ENCODE measurements at places on chromosomes 4 and X.

- no peak for DNase-seq
These were observed 255.2 kb upstream of the SFRP2 start for GRCh38 chr4:154044108-154044531.

DNA sequence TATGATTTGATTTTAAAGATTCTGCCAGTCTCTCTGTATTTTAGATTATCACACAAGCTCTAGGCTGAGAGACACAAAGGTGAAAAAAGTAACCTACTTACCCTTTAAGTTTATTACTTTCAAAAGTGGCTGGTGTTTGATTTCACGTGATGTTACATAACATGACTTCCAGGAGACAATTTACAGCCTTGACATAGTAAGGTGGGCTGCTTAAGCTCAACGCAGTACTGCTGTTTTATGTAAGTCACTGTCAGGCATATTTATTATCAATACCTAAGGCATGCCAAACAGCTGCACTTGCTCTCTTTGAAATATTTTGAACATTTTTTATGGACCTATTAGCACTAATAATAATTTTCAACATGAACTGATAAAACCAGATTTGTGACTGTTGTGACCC, 451.5 kb upstream of the FAM241A start:
- no peak for DNase-seq

DNA sequence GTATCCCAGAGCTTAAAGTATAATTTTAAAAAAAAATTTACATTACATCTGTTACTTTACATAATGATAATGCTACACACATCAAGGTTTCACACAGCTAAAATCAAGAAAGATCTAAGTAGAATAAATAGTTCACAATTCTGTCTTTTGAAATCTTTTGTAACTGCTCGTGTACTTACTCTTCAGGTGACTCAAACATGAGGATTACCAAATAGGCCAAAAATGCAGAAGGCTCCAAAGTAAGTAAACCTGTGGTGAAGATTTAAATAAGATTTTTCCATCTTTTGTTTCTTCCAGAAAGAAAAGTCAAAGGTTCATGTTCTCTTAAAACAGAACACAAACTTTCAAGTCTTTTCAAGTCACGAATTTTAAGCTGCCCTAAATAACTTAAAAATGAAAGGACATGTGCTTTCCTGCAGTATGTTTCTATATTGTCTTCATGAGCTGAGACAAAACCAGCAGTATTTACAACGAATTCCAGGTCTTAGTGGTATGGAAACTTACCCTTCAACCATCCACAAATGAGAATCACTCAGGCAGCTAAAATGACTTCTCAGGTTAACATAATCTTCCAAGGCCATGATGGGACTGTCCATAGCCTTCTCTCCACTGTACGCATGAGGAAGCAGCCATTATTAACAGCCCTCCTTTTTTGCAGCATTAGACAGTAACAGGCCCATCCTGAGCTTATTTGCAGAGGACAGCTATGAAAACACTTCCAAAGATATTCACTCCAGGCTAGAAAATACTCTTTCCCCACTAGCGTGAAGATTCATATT, 172.8 kb upstream of the EDNRA start:
- DNase-seq: no peak

DNA sequence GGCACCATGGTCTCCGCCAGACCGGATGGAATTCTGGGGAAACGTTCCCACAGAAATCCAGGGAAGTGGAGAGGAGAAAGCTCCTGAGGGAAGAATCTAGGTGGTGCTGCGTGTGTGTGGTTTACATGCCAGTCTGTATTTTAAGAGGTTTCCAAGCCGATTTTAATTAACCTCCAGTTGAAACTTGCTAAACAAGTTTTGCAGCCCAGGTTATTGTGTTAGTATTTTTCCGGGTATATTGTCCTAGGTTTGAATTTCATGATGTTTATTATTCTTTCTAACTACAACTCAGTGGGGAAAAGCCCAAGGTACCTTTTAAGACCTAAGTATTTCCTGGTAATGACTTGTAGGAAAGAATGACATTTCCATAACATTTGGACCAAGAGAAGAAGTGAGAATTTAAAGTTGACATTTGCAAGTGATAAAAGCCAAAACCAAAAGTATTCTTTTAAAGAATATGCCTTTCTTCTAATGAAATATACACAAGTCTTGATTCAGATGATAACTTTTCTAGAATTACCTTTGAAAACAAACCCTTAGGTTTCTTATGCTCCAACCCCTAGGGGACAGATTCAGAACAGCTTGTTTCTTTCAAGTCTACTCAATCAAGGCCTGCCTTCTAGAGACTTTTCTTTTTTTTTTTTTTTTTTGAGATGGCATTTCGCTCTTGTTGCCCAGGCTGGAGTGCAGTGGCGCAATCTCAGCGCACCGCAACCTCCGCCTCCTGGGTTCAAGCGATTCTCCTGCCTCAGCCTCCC, 14.6 kb downstream of the SAT1 start:
- peak; percentile 17 for DNase-seq

DNA sequence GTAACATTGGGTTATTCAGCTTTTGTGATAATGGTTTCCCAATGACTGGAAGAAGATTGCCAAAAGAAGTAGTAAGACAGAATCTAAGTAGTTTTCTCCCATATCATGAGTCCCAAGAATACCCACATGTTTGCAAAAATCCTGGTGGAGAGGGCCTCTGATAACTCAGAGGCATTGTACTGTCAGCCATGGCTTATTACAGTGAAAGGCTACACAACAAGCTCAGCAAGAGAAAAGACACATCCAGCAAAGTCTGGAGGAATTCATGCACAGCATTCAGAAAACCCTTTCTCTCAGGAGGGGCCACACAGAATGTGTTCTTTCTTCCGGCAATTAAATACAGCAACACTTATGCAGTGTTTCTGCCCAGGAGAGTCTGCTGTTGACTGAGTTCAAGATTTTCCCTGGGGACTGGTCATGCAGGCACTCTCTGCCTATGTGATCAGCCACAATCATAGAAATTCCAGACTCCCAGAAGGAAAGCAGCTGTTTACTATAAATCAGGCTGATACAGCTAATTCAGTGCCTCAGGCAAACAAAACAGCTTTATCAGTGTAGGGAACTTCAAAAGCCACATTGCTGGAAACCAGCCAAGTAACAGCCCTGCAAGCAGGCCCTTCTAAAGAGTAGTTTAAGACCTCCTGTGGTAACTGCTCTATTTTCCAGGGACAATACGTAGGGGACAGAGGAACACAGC, 937.1 kb downstream of the CCSER1 start:
- DNase-seq: peak; percentile 54

DNA sequence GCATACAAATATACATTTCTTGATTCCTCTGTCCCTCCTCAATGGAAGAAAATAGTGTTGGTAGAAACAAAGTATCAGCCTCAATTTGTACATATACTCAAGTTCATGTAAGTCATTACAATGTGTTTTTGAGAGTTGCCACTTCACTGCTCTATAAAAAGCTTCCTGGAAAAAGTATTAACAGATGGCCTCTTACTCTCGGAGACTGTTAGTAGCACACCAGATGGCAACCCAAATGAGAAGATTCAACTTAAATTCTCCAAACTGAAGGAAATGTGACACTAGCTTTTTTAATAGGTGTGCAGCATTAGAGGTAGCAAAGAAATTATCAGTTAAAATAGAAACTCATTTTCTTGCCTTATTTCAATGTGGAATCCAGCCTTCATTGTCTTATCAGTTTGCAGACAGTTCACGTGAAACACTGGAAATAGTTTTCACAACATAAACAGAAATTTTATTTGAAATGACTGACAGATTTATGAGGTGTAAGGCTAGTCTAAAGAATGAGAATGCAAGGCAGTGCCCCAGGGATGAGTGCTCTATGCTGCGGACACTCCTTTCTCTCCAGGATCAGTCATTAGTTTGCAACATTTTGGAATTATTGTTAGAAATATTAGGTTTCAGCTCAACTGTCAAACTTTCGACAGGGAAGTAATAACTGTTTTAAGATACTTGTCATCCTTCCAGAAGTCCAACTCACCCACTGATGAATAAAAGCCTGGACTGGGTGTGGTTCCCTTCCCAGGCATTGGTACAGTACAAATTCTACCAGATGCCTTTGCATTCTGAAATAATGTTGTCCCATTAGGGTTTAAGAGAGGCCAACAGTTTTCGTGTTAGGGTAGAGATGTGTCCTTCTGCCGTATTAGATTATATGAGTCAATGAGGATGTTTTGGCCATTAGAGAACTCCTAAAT, 50.9 kb downstream of the IDS start:
- no peak for DNase-seq

DNA sequence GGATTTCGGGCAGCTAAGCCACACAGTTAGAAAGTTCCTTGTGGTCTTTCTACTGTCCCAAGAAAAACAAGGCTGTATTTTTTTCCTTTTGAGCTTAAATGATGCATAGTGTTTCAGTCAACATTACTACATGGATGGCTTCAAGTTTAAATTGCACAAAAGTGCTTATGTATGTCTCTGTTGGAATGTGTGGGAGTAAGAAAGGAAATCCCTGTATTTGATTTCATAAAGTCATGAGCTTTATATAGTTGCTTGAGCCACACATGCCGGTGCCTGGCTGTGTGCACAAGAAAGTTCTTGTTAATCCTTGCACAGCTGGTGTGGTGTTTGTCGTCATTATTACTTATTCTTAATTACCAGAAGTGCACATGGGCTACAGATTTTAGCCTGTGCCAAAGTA, 262.2 kb downstream of the ARHGAP10 start:
- peak; percentile 65 for DNase-seq

DNA sequence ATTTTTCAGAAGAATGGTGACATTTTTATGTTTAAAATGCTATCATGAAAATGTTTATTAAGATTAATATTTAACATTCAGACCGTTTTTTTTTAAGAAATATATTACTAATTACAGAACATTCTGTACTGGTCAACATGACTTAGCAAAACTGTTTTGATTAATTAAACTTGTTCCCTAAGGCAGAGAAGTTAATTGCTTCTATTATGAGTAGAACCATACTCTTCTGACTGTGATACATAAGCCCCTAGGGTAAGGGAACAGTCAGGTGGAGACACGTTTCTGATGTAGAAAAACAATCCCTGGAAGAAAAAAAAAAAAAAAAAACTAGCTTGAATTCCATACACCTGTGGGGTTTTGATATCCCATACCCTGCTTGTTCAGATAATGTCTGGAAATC, 97.4 kb downstream of the GPM6A start:
- no peak for DNase-seq

- DNase-seq: no peak
These were observed 29.6 kb downstream of the RAB40AL start for GRCh38 chrX:102966701-102967100.

GRCh38 chr4:926538-926937, 5.6 kb downstream of the GAK start:
- no peak for DNase-seq

DNA sequence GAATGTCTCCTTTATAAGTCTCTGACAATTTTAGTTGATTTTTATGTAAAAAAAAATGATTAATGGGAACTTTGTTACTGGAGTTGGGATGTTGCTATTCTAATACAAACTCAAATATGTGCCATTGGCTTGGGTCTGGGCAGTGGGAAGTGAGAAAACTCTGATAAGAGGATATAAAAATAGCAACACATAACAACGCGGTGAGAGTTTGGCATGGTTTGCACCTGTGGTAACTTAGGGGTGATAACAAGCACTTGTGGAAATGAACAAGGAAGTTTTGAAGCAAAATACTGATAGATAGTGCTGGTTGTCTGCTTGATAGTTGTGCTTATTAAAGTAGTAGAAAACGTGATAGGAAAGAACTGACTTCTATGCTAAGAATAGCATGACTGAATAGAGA, 743.3 kb upstream of the AGA start:
- DNase-seq: no peak

GRCh38 chr4:48904101-48904500, 2.5 kb downstream of the OCIAD2 start:
- DNase-seq: no peak

Data from iris pigment epithelial cell (primary cell).